ENCODE measurements at places on chromosomes 4 and X. TPM values are rescaled to one million over a fixed set of nuclear protein-coding genes. Genes with fewer than 3 reads are reported as not detected.
A peak's percentile ranks its signal among the peaks of the same experiment; 100 is the strongest.

DNA sequence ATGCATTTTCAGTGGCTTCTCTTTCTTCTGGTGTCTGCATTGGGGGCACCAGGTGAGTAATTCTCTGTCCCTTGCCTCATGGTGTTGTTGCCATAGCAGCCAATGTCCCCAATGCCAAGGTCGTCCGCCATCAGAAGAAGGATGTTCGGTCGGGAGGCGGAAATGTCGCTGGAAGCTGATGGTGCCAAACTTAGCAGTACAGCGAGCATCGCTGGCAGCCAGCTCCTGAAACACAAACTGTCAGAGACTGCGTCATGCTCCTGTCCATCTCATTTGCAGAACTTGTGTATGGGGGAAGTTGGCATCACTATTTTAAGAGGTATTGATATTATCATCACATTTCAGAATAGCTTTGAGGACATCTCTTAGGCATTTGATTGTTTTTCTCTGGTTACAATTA is 29.1 kb upstream of the ARSD start:
- no peak for DNase-seq
- no peaks in the 10 kb centered on the region for H3K27me3 ChIP-seq
- no peak overlapping the region for H3K4me3 ChIP-seq
- no peaks in the 10 kb centered on the region for H3K36me3 ChIP-seq

The CYP2U1 gene
- 6.2 TPM for total RNA-seq

- peaks cover 10% of the 10 kb centered on the region for H3K4me1 ChIP-seq
- no peak overlapping the region for H3K27ac ChIP-seq
- no peaks in the 10 kb centered on the region for H3K27me3 ChIP-seq
- DNase-seq: no peak
Observed at GRCh38 chrX:17812763-17813162, 48.3 kb downstream of the RAI2 start.

- no peaks in the 10 kb centered on the region for H3K4me1 ChIP-seq
- DNase-seq: no peak
- H3K4me3 ChIP-seq: no peak overlapping the region
- H3K27me3 ChIP-seq: no peaks in the 10 kb centered on the region
- H3K27ac ChIP-seq: no peak overlapping the region
- no peaks in the 10 kb centered on the region for H3K36me3 ChIP-seq
Observed at GRCh38 chrX:24837966-24838365, 144.2 kb downstream of the POLA1 start.

The ATP1B4 gene
- 0.16 TPM for total RNA-seq

DNA sequence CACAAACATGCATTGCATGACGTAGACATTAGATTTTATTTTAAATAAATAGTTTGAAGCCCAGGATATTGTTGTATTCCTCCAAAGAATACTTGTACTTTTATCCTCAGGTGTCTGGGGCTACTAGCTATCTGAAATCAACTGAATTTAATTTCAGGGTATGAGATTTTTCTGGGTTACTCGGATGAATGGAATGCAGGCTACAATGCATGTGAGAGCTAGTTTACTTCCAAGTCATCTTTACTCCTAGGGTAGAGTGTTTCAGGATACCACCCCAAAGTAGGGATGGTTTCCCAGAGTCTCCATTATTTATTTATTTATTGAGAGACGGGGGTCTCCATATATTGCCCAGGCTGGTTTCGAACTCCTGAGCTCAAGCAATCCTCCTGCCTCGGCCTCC is 66.4 kb downstream of the HPRT1 start:
- DNase-seq: no peak
- H3K4me1 ChIP-seq: no peaks in the 10 kb centered on the region
- H3K4me3 ChIP-seq: no peak overlapping the region
- H3K27ac ChIP-seq: no peak overlapping the region

The CT45A2 gene
- total RNA-seq: not detected

The SPATA4 gene
- 0.53 TPM for total RNA-seq

DNA sequence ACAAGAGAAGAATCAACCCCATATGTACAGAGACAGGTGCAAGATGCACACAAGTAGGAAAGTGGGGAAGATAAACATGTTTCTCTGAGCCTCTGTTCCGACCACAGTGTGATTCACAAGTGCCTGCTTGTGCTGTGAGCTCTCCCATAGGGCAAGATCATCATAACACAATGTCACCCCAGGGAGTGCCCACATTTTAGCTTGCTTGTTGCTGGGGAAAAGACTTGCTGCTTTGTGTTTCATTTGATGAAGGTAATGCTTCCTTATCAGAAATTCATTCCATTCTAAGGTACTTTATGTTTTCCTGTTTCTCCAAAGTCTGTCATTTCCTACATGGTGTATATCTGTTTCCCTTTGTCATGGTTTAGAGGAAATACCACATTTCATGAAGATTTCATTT is 304.5 kb upstream of the DIPK2B start:
- H3K27ac ChIP-seq: no peak overlapping the region
- DNase-seq: no peak
- H3K4me3 ChIP-seq: no peak overlapping the region
- H3K36me3 ChIP-seq: no peaks in the 10 kb centered on the region

DNA sequence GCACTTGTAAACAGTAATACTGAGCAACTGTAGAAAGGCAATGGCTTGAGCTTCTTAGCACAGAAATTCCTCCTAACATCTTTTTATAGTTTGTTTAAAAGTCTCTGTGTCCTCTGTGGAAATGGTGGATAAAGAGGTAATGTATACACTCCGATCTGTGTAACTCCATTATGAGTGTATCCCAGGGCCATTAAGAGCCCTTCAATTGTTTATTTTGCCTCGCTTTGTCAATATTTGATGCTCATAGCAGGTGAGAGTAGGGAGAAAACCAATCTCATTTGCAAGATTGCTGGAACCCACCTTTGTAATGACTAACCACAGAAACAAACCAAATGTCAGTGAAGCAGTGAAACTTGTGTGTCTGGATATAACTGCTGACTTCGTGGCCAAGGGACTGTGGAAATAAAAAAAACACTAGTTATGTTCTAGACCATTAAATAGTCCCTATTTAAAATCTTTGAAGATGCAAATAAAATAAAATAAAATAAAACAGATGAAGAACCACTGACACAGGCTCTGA is 598.2 kb upstream of the BOD1L1 start:
- DNase-seq: no peak
- no peak overlapping the region for H3K4me3 ChIP-seq
- H3K4me1 ChIP-seq: no peaks in the 10 kb centered on the region
- no peaks in the 10 kb centered on the region for H3K27me3 ChIP-seq
- H3K36me3 ChIP-seq: no peaks in the 10 kb centered on the region

GRCh38 chr4:176286728-176287127 is 17.7 kb upstream of the ASB5 start:
- no peaks in the 10 kb centered on the region for H3K36me3 ChIP-seq
- H3K27me3 ChIP-seq: no peaks in the 10 kb centered on the region
- H3K4me1 ChIP-seq: peaks cover 8% of the 10 kb centered on the region
- DNase-seq: no peak
- no peak overlapping the region for H3K27ac ChIP-seq
- no peak overlapping the region for H3K4me3 ChIP-seq

DNA sequence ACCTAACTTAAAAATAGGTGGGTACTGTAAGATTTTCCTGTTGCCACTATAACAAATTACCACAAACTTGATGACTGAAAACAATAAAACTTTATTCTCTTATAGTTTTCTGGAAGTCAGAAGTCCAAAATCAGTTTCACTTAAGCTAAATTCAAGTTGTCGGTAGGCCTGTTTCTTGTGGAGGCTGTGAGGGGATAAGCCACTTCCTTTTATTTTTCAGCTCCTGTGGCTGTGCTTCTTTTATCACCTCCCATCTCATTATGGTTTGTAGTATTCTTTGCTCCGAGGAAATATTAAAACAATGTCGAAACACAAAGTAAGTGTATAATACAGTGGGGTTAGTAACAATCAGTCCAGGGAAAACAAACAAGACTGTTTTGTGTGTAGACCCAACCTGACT is 610.5 kb upstream of the TECRL start:
- H3K27me3 ChIP-seq: no peaks in the 10 kb centered on the region
- DNase-seq: no peak
- no peak overlapping the region for H3K27ac ChIP-seq

DNA sequence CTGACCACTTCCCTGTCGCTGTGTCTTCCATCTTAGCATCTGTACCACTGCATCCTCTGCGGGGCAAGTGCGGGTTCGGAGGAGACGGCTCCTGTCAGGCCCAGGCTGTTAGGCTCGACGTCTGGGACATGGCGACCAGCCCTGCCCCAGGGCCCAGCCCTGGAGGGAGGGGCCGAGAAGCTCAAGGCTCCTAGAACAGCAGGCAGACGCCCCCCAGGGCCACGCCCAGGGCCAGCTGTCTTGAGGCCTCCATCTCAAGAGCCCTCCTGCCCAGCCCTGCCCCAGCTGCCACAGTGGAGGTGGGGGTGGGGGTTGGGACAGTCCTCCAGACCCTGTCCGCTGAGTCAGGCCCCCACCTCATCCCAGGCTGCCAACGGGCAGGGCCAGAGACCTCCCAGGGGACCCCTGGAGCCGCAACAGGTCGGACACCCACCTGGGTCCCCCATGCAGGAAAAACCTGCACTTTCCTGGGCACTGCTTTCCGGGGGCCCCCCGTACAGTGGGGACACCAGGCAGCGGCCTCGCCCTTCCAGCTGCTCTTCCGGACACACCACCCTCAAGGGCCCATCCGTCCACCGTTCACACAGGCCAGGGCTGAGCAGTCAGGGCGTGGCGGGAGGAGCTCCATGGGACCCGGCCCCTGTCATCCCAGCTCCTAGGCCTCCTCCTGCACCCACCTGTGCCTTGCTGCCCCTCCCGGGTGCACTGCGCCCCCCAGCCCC is 83.1 kb downstream of the FAM53A start:
- no peak overlapping the region for H3K27ac ChIP-seq
- DNase-seq: peak; percentile 13
- no peaks in the 10 kb centered on the region for H3K36me3 ChIP-seq
- peaks cover 31% of the 10 kb centered on the region for H3K27me3 ChIP-seq
- no peaks in the 10 kb centered on the region for H3K4me1 ChIP-seq
- H3K4me3 ChIP-seq: no peak overlapping the region

The SPANXA1 gene
- not detected for total RNA-seq

- no peaks in the 10 kb centered on the region for H3K36me3 ChIP-seq
- no peaks in the 10 kb centered on the region for H3K27me3 ChIP-seq
- H3K4me3 ChIP-seq: no peak overlapping the region
- H3K27ac ChIP-seq: no peak overlapping the region
- H3K4me1 ChIP-seq: no peaks in the 10 kb centered on the region
Observed at GRCh38 chr4:19417256-19417655, 834.4 kb upstream of the SLIT2 start.

DNA sequence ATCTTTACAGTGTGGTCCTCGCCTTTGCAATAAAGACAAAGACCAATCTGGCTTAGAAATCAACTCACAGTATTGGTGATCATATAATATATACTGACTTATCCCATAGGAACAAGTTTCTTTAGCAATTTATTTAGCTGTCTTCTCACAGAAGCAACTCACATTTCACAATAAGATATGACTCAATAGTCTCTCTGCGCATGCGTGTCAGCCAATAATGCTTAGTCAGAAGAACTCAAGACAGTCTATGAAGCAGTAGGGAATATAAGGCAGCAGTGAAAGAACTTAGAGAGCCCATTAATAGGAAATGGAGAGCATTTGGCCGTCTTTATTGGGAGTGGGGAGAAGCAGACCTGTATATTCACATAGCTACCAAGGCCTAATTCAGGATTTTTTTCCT is 216.7 kb downstream of the IL13RA2 start:
- H3K27me3 ChIP-seq: no peaks in the 10 kb centered on the region
- DNase-seq: no peak
- H3K4me1 ChIP-seq: no peaks in the 10 kb centered on the region
- H3K4me3 ChIP-seq: no peak overlapping the region

GRCh38 chr4:20592663-20593062 is 107.6 kb upstream of the PACRGL start:
- no peaks in the 10 kb centered on the region for H3K36me3 ChIP-seq
- no peak overlapping the region for H3K4me3 ChIP-seq
- no peaks in the 10 kb centered on the region for H3K27me3 ChIP-seq
- no peaks in the 10 kb centered on the region for H3K4me1 ChIP-seq
- no peak overlapping the region for H3K27ac ChIP-seq
- DNase-seq: no peak

DNA sequence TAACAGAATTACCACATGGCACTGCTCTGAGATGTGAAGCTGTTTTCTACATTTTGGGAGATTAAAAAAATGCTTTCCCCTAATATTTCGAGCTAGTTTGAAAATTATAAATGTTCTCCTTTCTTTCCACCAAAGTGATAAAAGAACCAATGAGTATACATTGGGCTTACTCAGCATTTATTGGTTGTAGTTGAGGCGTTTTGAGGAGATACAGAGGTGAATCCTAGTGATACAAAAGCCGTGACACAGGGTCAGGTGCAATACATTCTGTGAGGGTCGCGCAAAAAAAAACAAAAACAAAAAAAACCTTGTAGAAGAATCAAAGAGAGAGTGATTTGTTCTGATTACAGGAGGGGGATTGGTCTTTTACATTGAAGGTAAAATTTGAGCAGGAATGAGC is 32.4 kb upstream of the CYP4V2 start:
- H3K36me3 ChIP-seq: peaks cover 7% of the 10 kb centered on the region
- H3K4me3 ChIP-seq: no peak overlapping the region
- H3K27me3 ChIP-seq: no peaks in the 10 kb centered on the region
- H3K27ac ChIP-seq: no peak overlapping the region
- no peak for DNase-seq
- no peaks in the 10 kb centered on the region for H3K4me1 ChIP-seq

DNA sequence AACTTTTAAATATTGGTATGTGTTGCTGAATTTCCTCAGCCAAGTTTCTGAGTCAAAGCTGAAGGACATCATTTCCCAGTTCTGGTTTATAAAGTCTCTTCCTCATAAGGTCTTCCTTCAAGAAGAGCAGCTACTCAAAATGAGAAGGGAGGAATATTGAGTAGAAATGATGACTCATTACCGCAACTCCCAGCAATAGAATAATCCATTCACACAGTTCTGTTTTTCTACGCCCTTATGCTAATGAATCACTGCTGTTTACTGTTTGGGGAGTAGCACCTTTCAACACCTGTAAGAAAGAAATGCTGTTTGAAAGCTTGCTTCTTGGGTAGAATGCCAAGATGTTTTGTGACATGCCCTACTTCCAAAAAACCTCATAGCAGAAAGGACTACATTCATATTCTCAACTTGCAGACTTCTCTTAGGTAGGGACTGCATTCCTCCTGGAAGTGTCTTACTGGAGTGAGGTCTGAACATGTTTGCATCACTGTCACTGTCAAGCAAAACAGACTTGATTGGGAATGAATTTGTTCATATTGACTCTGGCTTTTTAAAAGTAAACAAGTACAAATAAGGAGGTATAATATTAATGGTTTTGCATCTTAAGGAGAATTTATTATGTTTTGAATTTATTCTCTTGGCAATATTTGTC is 147.2 kb upstream of the BANK1 start:
- no peaks in the 10 kb centered on the region for H3K27me3 ChIP-seq
- no peaks in the 10 kb centered on the region for H3K4me1 ChIP-seq
- DNase-seq: no peak
